ENCODE measurements at places on chromosomes 2 and 18.

- DNase-seq = no peak
These were observed 5.5 kb upstream of the TTL start for GRCh38 chr2:112476434-112476833.

DNA sequence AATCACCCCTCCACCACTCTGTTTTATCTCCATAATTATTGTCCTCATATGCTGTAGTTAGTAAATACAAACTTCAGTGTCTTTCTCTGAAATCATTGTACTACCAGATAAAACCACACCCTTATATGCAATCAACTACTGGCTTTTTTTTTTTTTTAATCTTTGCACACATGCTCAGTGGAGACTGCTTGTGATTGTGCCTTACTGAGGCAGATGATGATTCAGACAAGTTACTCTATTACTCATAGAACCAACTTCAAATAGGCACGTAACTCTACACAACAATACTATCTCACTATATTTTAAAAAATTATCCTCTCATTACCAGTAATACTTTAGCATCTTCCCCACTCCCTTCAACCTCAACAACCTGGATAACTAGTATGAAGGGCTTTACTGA is 1278.4 kb upstream of the PIK3C3 start:
- DNase-seq = no peak

DNA sequence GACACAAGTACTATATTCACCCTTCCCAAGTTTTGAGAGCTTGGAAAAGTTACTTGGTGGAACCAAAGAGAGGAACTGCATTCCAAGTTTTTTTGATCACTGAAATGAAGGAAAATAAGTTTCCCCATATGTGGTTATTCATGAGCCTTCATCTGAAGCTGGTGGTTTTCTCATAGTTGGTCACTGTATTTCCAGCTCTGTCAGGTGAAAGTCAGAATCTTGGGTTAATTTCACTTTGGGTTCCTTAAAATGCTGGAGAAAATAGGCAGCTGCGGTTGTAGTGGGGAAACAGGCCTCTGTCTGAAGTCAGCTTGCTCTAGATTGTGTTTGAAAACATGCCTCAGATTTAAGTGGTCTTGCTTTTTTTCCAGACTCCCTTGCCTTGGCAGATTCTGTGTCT is 200.5 kb downstream of the HRH4 start:
- DNase-seq = no peak

GRCh38 chr2:109131777-109132176 is 2.8 kb downstream of the SH3RF3 start:
- DNase-seq = no peak

GRCh38 chr18:7325126-7325430 is 94.2 kb downstream of the LRRC30 start:
- no peak for DNase-seq

DNA sequence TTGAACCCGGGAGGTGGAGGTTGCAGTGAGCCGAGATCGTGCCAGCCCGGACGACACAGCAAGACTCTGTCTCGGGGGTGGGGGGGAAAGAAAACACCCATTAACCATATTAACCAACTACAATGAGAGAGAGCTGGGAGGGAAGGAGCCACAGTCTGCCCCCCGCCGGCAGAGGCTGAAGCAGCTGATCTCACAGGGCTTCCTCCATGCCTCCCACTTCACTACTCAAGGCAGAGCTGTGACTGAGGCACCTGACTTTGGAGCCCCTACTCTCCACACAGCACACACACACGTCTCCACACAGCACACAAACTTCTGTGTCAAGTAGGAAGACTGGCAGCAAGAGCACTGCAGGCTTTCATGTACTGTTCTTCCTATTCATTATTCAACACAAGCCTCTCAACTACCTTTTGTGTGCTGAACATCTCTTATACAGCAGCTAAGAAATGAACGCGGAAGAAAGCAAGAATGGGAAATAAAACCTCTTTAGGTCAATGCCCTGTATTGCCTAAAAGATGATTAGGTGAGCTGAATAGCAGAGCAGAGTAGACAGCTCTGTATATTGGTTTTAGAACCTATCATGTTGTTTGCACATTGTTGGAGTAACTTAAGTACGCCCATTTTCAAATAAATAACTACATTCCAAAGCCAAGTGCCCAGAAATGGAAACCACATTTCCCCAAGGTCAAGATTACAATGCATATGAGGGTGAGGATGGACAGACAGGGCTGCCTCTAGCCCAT is 26.2 kb downstream of the PDIA6 start:
- DNase-seq = no peak

DNA sequence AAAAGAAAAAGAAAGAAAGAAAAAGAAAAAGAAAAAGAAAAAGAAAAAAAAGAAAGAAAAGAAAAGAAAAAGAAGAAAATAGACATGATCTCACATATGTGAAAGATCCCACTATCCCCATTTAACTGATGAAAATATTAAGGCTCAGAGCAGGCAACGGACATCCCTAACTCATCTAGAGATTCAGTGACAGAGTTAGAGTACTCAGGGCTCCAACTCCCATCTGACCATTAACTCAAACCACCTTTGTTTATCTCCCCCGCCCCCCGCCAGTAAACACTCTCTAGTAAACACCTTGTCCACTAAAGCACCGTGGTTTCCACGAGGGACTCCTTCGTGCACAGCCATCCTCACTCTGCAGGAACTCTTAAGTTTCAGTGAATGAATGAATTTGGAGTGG is 142.9 kb downstream of the TGIF1 start:
- no peak for DNase-seq

DNA sequence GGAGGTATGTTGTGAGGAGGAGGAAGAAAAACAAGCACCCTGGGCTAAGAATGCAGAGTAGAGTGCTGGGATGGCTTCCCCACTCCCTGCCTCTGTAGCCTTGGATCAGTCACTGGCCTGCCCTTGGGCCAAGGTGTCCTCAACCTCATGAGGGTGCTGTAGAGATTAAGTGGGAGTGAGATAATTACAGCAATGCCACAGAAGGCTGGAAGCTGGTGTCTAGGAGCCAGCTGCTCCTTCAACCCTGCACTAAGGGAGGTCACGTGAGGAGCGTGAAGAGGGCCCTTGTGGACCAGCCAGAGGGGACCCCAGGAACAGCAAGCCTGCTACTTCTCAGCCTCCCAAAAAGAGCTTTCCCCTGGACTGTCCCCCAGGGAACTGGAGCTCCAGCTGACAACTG is 95.2 kb downstream of the TTC32 start:
- DNase-seq = no peak

DNA sequence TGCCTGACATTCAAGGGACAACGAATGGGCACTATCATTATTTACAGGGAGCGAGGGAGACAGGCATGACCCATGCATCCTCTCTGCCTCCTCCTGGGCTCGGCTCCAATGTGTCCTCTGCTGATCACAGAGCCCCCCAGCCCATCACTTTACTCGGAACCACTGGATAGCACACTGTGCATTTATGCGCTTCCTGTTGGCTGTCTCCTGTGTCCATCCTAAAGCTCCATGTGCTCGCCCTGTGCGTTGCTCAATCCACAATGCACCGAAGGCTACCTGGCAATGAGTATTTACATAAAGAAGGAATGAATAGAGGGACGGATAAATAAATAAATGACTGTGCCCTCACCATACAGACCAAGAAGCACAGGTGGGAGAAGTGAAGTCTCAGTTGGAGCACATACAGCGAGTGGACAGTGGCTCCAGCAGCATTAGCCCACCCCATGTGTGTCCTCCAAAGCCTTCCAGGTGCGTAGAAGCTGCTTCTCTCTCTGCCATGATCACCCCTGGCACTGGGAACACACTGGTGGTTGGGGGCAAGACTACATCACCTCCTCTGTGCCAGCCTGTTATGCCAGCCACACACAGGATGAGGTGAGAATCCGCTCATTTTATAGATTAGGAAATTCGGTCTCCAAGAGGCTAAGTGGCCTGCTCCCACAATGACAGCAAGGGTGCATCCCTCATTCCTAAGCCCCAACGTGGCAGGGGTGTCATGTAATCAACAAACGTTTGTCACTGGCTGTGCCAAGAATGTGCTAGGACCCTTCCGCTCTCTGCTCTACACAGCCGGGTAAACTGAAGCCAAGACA is 2.3 kb upstream of the GDF7 start:
- DNase-seq = no peak

- no peak for DNase-seq
These were observed 45.1 kb upstream of the HPCAL1 start for GRCh38 chr2:10257500-10258147.

GRCh38 chr2:170739048-170739447 is 23.9 kb downstream of the SP5 start:
- no peak for DNase-seq

DNA sequence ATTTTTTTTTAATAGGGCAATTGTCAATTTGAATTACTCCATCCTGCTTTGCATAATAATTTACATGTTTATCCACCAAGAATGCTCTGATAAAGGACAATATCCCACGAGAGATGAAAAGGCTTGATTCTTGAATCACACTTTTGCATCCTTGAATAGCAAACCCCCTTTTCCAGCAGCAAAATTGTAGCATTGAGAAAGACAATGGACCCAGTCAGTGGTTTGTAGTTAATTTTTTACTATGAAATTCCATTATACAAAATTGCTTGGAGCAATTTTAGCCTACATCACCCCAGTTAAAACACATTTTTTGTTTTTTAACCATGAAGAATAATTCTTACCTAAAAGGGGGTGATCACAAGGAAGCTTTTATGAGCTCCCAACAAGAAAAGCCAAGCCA is 255.1 kb downstream of the RND3 start:
- DNase-seq = no peak

DNA sequence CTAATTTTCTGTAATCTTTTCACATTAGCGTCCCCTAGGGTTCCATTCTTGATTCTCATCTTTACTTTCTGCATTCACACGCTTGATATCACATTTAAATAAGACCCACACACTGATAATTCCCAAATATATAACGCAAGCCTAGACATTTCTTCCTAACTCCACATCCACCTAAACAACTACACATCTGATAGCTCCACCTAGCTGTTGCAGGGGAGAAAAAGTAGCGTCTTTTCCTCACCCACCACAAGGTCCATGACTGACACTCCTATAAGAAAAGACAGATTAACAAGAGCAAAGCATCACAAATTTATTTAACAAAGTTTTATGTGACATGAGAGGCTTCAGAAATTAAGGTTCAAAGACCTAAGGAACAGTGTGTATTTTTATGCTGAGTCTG is 862.2 kb upstream of the DDX18 start:
- DNase-seq = no peak

DNA sequence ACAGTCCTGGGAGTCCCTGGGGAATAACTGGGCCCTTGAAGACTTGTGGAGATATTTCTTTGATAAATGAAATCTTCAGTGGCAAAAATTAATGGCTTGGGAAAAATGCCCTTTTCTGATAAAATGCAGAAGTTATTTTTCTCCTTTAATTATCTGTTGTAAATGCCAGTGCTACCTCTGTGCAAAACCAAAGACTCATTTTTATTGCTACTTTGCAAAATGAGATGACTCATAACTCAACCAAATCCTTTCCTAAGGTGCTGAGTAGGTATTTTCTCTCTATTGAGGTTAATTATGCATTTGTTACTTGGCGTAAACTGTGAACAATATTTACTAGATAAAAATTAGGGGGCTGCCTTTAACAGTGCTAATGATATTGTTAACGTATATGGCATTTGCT is 163.9 kb downstream of the DOK6 start:
- DNase-seq = no peak

DNA sequence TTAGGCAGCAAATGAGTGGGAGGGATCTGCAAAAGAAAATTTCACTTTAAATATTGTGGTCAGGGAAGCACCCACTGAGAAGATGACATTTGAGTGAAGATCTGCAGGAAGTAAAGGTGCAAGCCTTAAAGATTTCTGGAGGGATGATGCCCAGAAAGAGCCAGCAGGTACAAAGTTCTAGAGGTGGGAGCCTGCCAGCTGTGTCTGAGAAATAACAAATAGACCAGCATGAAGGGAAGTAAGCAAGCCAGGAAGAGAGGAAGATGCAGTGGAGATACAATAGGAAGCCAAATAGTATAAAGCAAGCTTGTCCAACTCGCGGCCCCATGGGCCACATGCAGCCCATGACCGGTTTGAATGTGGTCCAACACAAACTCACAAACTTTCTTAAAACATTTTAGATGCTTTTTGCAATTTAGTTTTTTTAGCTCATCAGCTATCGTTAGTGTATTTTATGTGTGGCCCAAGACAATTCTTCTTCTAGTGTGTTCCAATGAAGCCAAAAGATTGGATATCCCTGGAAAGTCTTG is 489.9 kb downstream of the DCC start:
- no peak for DNase-seq

DNA sequence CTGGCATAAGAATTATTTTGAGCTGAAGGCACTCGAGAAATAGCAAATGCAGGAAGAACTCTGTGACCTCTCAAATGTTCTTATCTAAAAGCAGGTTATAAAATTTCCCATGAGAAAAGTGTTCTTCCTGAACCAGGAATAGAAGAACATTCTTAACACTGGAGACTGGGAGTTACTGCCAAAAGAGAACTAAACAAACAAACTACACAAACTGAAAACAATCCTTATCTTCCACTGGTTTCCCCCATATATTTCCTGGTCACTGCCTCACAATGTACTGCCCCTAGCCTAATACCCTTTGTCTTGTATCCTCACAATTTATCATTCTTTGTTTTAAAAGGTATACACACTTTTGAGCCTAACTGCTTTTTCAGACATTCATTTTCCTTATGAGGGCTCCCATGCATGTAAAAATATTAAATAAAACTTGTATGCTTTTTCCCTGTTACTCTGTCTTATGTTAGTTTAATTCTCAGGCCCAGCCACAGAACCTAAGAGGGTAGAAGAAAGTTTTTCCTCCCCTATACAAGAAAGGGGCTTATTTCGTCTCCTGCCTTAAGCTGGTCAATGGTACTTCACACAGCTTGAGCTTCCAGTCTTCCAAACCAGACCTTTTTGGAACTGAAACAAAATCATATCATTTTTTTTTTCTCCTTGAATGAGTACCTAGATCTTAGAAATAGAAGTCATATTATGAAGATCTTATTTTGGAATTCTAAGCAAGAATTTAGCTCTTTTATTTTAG is 110.6 kb downstream of the MSTN start:
- DNase-seq = no peak

GRCh38 chr2:74005786-74006185 is 21.1 kb downstream of the TET3 start:
- DNase-seq = no peak

DNA sequence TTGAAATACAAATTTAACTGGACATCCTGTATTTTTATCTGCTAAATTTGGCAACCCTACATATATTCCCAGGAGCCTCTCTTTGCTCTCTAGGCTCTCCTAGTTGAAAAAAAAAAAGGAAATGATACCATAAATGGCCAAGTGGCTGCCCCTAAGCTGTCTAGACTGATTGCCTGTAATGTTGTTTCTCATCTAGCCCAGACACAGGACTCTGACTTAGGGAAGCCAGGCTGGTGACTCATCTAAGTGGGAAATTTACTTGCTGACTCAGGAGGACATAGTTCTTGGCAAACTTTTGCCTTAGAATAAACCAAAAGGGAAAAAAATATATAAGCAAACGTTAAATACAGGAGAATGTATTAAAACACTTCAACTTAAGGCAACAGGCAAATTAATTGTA is 14.6 kb upstream of the ITGAV start:
- no peak for DNase-seq
